Esophagus squamous epithelium (tissue), 5 donors: ENCODE measurements at places on chromosomes 13 and 19. TPM values are rescaled to one million over a fixed set of nuclear protein-coding genes. Genes with fewer than 3 reads are reported as not detected.
A peak's percentile ranks its signal among the peaks of the same experiment; 100 is the strongest.

The ADM5 gene
- total RNA-seq: 2.8 TPM

The PEAK3 gene
- 0.32 TPM for total RNA-seq

The KASH5 gene
- not detected for total RNA-seq

The ADGRE2 gene
- 4.3 TPM for total RNA-seq

The CEACAM6 gene
- total RNA-seq: 138 TPM

The C19orf33 gene
- 354 TPM for total RNA-seq

The GGN gene
- total RNA-seq: not detected

The BRME1 gene
- 4.0 TPM for total RNA-seq

DNA sequence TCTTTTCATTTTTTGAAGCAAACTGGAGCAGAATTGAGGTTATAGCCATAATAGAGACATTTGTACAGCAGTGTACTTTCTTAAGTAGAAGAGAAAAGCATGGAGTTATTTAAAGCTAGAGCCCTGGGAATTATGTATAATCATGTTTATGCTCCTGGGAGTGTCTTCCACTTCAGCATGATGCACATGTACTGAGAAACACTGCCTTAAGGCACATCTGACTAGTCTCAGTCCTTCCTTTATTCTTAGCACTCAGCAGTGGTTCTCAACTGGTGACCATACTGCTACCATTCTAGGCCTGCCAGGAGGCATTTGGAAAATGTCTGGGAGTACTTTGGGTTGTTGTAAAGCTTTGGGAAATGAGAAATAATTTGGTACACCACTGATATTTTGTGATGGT is 45.8 kb downstream of the VWA8 start:
- no peak overlapping the region for H3K27ac ChIP-seq
- no peaks in the 10 kb centered on the region for H3K36me3 ChIP-seq
- H3K4me1 ChIP-seq: peaks cover 29% of the 10 kb centered on the region
- H3K27me3 ChIP-seq: no peaks in the 10 kb centered on the region

- no peak for DNase-seq
- H3K4me3 ChIP-seq: no peak overlapping the region
- H3K27me3 ChIP-seq: no peaks in the 10 kb centered on the region
- peaks cover 22% of the 10 kb centered on the region for H3K4me1 ChIP-seq
- peak overlapping the region; percentile 61 for H3K27ac ChIP-seq
Measured at GRCh38 chr13:94329277-94329676, 150.2 kb downstream of the DCT start.

GRCh38 chr13:20760872-20761271 is 12.9 kb downstream of the EEF1AKMT1 start:
- no peaks in the 10 kb centered on the region for H3K36me3 ChIP-seq
- H3K27ac ChIP-seq: no peak overlapping the region
- no peaks in the 10 kb centered on the region for H3K4me1 ChIP-seq
- no peak overlapping the region for H3K4me3 ChIP-seq
- DNase-seq: no peak

DNA sequence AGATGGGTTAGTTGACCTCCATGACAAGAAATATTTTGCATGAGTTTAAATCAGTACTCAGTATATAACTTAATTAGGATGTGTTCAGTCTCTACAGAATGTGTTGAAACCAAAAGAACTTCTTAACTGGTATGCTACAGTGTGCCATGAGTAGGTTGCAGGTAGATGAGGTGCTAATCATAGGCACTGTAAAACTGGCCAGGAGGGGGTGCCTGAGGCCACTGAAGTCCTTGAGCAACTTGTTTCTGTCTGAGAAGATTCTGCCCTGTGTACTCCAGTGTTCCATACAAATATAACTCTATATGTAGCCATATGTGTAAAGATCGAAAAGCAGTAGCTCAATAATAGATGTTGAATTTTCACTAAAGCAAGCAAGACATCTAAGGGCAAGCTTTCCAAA is 549.2 kb upstream of the KLF12 start:
- H3K4me3 ChIP-seq: no peak overlapping the region
- H3K27me3 ChIP-seq: no peaks in the 10 kb centered on the region
- no peaks in the 10 kb centered on the region for H3K36me3 ChIP-seq
- H3K4me1 ChIP-seq: no peaks in the 10 kb centered on the region
- no peak for DNase-seq

DNA sequence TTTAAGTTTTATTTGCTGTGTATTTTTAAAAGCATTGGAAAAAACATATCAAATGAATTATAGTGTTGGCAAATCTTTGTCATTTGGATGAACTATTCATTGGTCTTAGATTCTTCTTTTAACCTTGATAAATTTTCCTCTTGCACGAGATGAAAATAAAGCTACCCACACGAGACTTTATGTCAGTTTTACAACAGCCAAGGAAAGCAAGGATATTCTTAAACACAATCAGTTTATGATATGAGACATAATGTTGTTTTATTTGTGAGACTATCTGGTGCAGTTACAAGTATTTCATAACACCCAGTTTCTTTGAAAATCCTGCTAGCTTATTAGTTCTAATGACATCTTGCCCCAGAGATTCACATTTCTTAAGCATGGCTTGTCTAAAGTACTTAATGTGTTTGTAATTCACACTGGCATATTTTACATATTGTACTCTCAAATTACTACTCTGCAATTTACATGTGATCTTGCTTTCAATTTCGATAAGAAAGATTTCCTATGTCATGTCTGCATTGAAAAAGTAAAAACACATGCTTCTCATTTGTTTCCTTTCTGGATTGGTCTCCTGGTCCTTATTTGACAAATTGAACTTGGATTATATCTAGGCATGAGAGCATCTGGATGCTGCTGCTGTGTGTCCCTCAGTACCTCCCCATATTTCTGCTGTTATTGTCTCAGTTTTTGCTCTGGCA is 955.5 kb upstream of the PCDH9 start:
- H3K36me3 ChIP-seq: no peaks in the 10 kb centered on the region
- H3K4me1 ChIP-seq: no peaks in the 10 kb centered on the region
- no peak for DNase-seq

DNA sequence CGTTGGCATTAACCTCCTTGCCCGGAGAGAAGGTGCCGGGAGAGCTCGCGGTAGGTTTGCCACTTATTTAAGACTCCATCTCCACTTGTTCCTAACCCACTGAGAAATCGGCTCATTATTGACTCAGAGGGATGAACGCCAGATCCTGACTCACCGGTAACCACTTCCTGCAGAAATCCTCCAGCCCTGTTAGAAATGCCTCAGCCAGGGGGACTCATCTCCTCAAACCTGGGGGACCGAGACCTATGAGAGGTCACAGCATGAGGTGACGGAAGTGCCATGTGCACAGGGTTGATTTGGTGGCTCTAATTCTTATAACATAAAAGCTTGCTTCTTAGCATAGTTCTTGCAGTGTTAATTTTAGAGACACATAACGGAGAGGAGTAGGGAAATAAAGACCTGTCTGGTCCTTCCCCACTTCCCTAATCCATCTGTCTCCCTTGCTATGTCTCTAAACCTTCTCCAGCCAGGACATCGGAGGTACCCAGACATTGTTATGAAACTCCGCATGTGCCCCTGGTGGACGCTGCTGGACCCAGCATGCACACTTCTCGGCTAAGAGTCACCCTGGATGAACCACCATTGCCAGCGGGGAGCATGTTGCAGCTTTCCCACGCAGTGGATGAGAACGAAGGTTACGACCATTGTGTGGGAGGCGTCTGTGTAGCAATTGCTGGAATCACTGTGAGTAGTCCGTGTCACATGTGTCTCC is 158.9 kb downstream of the EFNB2 start:
- H3K27me3 ChIP-seq: no peaks in the 10 kb centered on the region
- no peaks in the 10 kb centered on the region for H3K4me1 ChIP-seq
- no peak overlapping the region for H3K27ac ChIP-seq

DNA sequence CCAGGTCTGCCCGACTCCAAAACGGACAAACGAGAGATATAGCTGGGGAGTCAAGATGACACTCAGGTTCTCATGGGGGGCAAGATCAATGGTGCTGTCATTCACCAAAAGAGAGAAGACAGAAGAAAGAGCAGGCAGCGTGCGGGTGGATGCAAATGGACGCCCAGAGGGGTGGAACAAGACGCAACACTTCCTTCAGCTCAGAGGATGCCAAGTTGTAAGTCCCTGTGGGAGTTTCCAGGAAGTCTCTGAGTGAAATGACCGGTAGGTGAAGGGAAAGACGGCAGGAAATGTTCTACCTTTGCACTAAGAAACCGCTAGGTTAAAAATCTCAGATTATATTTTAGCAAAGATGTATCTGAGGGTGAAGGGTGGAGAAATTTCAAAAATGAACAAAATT is 26.5 kb downstream of the TUBGCP3 start:
- H3K36me3 ChIP-seq: no peaks in the 10 kb centered on the region
- no peaks in the 10 kb centered on the region for H3K4me1 ChIP-seq
- no peak for DNase-seq
- H3K4me3 ChIP-seq: no peak overlapping the region
- no peaks in the 10 kb centered on the region for H3K27me3 ChIP-seq

DNA sequence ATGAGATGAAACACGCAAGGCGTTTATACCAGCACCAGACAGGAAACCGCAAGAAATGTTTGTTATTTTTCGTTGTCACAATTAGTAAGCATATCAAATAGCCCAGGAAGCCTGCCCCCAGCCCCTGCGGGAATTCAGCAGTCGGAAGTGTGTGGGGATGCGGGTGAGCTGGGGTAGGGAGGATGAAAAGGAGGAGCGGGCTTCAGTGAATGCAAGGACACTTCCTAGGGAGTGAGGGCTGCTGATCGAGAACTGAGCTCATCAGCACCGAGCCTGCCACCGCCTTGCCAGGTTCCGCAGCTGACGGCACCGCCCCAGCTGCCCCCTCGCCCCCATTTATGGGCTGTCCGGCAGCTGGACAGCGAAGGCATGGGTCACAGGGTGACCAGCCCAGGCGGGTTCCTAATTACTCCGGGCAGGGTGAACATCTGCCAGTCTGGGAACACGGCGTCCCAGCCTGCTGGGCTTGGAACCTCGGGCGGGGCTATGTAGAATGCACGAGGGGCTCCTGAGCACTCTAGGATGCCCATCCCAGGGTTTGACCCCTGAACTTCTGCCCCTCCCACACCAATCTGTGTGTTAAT is 1.6 kb upstream of the BEST2 start:
- peaks cover 18% of the 10 kb centered on the region for H3K4me1 ChIP-seq
- DNase-seq: no peak
- peak overlapping the region; percentile 54 for H3K27ac ChIP-seq
- peak overlapping the region; percentile 8 for H3K4me3 ChIP-seq
- H3K36me3 ChIP-seq: peaks cover 35% of the 10 kb centered on the region
- H3K27me3 ChIP-seq: no peaks in the 10 kb centered on the region

DNA sequence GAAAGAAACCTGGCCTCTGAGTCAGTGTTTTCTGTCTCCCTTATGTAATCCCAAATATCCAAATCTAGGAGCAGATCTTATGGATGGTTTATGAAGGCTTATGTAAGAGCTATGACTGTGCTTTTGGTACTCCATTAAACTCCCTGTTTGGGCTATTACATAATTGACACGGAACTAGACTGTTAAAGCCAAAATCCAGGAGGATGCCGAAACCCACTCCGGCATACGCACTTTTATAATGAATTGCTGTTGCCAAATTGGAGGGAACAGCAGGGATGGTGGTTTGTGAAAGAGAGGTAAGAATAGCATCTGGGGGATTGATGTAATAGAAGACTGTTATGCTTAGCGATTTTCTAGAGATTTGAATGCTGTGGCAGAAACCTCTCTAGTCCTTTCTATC is 2.0 kb downstream of the MTUS2 start:
- peaks cover 3% of the 10 kb centered on the region for H3K4me1 ChIP-seq
- H3K27ac ChIP-seq: no peak overlapping the region

DNA sequence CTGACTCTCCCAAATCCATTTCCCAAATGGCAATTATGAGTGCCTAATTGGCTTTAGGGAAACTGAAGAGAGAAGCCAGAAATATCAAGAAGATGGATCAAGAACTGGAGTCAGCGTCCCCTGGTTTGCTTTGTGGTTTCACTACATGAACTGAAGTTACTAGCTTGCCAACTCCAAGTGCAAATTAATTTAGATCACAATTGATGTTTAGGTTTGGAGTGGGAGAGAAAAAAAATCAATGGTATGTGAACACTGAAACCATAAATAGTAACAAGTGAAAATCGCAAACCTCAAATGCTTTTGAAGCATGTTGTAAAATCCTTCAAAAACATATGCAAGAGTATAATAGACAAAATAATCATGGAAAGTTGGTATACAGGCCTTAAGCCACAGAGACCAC is 1528.6 kb upstream of the SLC10A2 start:
- H3K27ac ChIP-seq: no peak overlapping the region
- no peaks in the 10 kb centered on the region for H3K4me1 ChIP-seq
- H3K4me3 ChIP-seq: no peak overlapping the region
- DNase-seq: no peak
- H3K27me3 ChIP-seq: no peaks in the 10 kb centered on the region

- H3K27me3 ChIP-seq: no peaks in the 10 kb centered on the region
- no peak overlapping the region for H3K27ac ChIP-seq
- DNase-seq: no peak
- no peaks in the 10 kb centered on the region for H3K4me1 ChIP-seq
- H3K36me3 ChIP-seq: no peaks in the 10 kb centered on the region
Measured at GRCh38 chr13:107713314-107713713, 502.0 kb downstream of the LIG4 start.

DNA sequence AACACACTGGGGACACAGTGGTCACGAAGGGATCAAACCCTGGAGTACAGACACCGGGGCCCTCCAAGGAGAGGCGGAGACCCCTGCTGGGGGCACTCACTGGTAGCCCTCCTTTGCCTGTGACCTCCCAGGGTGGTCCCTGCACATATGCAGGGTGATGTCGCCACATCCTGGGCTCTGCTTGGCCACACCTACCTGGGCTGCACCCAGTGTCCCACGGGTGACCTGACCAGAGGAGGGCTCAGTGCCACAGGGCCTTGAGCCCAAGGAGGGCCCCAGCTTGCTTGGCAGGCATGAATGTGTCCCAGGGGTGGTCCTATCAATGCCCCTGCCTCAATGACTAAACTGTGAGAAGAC is 4.1 kb downstream of the PCID2 start:
- no peaks in the 10 kb centered on the region for H3K27me3 ChIP-seq
- DNase-seq: no peak
- no peak overlapping the region for H3K27ac ChIP-seq
- peaks cover 55% of the 10 kb centered on the region for H3K4me1 ChIP-seq

GRCh38 chr13:78247362-78247761 is 328.7 kb upstream of the EDNRB start:
- H3K36me3 ChIP-seq: no peaks in the 10 kb centered on the region
- H3K27me3 ChIP-seq: no peaks in the 10 kb centered on the region
- no peak for DNase-seq
- H3K27ac ChIP-seq: no peak overlapping the region
